ENCODE measurements at places on chromosomes 16 and 17.

DNA sequence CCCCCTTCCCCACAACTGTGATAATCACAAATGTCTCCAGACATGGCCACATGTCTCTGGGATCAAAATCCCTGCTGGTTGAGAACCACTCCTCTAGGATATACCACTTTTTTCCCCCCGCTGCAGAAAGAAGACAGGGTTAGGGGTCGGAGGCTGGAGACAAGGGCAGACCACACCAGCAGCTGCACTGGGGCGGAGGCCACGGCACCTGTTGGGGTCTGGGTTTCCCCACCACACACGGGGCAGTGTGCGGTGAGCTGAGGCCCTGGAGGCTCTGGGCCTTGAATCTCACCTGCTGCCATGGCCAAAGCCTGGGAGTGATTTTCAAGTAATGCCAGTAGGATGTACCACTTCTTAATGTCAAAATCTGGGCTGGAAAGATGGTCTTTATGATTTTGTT, 320.5 kb downstream of the SNX29 start:
- no peak for DNase-seq

- DNase-seq, result no peak
Measured at GRCh38 chr16:71565812-71566700, 10.8 kb downstream of the TAT start.

GRCh38 chr17:7290685-7291084, 3.8 kb downstream of the YBX2 start:
- no peak for DNase-seq

GRCh38 chr16:89723279-89724250, 2.2 kb downstream of the ZNF276 start:
- DNase-seq, result no peak

- DNase-seq, result no peak
Measured at GRCh38 chr16:79994418-79994817, 393.9 kb upstream of the MAF start.

GRCh38 chr16:49664221-49665215, 191.4 kb downstream of the ZNF423 start:
- DNase-seq, result no peak

- no peak for DNase-seq
Measured at GRCh38 chr16:17193566-17194100, 277.1 kb downstream of the XYLT1 start.

DNA sequence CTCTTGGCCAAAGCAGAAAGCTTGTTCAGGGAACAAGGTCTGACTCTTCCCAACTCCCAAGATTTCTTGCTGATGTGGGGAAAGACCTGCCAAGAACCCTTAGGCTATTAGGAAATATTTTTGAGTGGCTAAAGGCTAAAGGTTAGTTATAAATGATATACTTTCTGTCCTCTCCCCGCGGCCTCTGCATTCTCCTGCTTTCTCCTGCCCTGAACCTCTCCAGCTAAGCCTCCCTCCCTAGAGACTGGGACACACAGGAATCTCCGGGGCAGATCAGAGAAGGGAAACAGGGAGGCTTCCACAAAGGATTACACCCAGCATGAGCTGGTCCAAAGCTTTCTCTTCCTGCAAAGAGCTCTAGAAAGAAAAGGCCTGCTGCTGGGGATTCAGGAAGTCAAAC, 2.3 kb downstream of the SLC43A2 start:
- no peak for DNase-seq

DNA sequence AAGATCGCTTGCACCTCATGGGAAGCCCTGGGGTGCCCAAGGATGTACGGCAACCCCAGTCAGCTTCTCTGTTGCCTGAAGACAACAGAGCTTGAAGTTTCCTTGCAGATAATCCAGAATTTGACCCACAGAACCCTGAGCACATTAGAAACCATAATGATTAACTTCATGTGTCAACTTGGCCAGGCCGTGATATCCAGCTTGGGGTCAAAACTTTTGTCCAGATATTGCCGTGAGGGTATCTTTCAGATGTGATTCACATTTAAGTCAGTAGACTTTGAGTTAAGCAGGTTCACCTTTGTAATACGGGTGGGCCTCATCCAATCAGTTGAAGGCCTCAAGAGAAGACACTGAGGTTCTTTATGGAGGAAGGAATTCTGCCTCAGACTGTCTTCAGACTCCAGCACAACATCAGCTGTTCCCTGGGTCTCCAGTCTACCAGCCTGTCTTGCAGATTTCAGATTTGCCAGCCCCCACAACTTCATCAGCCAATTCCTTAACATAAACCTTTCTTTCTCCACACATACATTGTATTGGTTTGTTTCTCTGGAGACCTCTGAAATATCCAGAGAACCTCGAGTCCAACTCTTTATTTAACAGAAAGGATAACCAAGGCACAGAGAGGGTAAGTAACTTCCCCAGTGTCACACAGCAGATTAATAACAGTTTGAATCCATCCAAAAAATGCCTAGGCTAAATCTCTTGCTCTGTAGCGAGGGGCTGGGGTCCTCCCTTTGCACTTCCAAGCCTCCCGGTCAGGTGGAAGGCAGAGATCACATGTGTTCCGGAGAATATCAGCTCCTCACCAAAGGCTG, 171.1 kb downstream of the SALL1 start:
- no peak for DNase-seq

DNA sequence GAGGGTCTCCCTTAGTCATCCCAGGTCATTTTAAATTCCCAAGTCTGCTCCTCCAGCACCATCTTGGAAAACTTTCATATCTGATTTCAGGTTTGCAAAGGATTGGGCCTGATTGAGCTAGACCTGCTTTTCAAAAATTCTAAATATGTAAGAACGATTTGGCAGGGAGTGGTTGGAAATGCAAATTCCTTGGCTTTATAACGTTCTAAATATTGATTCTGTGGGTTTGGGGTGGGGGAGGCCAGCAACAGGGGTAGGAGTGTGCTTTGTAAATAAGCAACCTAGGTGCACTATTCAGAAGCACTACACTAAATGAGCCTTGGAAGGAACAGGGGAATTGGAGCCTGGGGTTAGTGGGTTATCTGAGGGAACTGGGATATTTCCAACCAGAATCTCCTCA, 47.9 kb downstream of the TMEM114 start:
- no peak for DNase-seq

DNA sequence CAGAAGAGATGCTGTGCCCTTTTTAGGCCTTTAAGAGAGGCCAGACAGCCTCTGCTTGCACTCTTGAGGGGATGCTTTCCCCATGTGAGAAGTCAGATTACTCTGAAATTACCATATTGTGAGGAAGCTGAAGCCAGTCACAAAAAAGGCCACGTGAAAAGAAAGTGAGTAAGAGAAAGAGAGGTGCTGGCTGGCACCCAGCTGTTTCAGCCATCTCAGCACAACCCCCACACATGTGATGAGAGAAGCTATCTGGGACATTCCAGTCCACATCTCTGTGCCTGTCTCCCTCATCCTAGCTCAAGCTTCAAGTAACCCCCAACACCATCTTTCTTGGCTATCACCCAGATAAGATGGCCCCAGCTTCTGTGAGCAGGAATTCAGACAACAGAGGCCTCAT, 131.4 kb downstream of the HS3ST2 start:
- no peak for DNase-seq
